Effector memory CD4-positive, alpha-beta T cell (primary cell): ENCODE measurements at places on chromosomes 2 and 18.

DNA sequence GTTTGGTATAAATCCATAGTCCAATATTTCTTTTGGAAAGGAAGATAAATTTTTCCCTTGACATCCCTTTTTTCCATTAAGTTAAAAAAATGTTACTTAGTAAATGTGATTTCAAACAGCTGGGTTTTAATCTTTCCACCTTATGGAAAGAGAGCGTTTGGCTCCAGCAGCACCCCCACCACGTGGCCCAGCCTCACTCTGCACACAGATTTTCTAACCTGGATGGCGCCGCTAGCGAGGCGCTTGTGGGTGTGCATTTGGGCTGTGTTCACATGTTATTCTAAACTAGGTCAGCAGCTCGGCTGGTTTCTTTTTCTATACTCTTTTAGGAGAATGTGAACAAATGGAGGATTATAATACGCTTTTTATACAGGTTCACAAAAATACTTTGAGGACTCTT is 218.0 kb downstream of the LDLRAD4 start:
- peak; percentile 35 for DNase-seq

GRCh38 chr2:9594366-9595054 is 36.3 kb downstream of the YWHAQ start:
- no peak for DNase-seq

- DNase-seq = no peak
Observed at GRCh38 chr2:23379220-23379695, 5.7 kb upstream of the KLHL29 start.

DNA sequence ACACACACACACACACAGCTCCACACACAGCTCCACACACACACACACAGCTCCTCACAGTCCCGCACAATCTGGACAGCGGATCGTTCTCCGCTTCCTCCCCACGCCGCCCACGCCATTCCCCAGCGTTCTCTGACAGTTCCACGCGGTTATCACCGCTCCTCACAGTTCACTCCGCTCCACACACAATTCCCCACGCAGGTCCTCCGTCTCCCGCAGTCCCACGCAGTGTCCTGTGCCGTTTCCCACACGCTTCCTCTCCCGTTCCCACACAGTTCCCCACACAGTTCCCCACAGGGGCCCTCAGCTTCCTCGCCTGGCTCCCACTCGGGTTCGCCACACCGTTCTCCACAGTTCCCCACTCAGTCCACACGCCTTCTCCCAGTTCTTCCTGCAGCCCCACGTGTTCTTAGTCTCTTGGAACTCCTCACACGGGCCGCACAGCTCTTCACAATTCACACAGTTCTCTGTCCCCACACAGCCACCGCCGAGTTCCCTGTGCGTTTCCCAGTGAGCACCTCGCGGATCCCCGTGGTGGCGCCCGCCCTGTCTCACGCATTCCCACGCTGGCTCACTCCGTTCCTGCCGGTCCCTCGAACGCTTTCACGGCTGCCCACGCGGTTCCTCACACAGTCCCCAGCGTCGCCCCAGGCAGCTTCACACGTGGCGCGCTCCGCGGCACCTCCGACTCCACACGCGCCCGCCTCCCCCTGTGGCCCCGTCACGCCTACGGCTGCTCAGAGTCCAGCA is 38.4 kb downstream of the KIF1A start:
- DNase-seq = no peak

- no peak for DNase-seq
Observed at GRCh38 chr2:96759548-96759947, 1.2 kb upstream of the CNNM4 start.

GRCh38 chr2:219451661-219452360 is 17.2 kb downstream of the SPEG start:
- no peak for DNase-seq

DNA sequence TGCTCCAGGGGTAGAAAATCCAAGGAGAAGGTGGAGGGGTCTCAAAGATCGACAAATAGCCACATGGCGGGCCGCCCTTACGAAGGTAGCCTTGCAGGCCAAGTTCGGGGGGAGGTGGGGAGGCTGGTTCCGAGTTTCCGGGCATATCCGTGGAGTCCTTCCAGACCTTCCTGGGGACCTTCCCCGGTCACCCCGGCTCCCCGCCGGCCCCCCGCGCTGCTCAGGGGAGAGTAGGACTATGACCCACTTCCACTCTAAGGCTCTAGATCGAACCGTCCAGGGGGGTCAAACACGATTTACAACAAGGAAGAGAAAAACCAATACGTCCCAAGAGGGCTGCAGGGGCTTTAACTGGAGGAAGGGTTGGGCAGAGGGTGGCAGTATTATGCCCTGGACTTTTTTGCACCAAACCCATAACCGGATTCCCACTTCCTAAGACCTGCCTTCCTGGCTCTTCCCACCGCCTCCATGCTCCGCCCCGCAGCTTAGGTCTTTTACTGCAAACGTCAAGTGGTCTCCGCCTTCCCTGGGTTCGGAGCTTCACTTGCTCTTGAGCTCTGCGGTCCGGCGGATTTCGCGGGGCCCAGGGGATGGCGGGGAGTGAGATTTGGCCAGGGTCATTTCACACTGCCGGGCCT is 779 bp upstream of the LYPD6 start:
- no peak for DNase-seq

- no peak for DNase-seq
Observed at GRCh38 chr2:15357922-15358321, 203.2 kb downstream of the NBAS start.

- DNase-seq = no peak
Observed at GRCh38 chr2:40487602-40488001, 35.7 kb upstream of the SLC8A1 start.

DNA sequence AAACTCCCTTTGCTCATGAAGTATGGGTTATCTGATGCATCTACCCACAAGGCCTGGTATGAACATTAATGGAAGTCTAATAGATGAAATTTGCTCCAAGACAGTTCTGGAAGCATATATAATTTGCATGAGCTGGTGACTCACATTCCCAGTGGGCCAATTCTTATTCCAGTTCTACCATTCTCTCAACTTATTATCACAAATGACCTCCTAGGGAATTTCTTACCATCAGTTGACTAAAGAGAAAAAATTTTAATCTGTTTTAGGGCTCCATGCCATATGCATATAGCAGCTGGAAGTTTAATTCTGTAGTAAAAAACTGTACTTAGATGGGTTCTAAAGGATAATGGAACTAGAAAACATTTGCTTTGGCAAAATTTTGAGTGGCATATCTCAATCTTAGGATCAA is 165.2 kb upstream of the COL3A1 start:
- no peak for DNase-seq

DNA sequence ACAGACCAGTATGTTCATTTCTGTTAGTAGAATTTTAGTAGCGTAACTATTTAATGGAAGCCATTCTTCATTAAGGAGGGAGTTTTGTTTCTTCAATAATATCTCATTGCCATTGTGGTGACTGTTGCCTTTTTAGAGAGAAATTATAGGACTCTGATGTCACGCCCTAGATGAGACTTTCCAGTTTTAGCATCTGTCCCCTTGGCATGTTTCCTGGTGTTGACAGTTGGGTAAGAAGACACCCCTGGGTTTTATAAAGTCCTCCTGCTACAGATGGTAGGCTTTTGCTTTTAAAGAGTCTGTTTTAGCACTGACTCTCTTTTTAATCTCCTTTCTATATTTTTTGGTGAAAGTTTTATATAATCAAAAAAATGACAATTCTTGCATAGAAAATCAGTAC is 41.9 kb downstream of the KCNJ3 start:
- DNase-seq = no peak

- no peak for DNase-seq
Observed at GRCh38 chr2:171578127-171578803, 56.0 kb downstream of the CYBRD1 start.

DNA sequence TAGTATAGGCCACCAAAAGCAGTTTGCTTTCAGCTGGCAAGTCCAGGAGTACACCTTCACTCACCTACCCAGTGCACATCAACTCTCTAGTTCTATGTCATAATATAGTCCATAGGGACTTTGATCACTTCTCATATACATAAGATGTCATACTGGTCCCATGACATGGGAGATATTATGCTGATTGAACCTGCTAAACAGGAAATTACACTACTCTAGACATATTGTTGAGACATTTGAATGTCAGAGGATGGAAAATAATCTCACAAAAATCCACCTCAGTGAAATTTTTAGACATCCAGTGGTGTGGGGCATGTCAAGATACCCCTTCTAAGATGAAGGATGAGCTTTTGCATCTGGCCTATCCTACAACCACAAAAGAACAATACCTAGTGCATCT is 322.5 kb downstream of the EN1 start:
- DNase-seq = no peak

- no peak for DNase-seq
Observed at GRCh38 chr18:45488645-45489044, 126.6 kb upstream of the SLC14A2 start.

- DNase-seq = no peak
Observed at GRCh38 chr2:175207741-175208438, 26.4 kb upstream of the ATP5MC3 start.

- DNase-seq = no peak
Observed at GRCh38 chr18:29823671-29824070, 1218.9 kb downstream of the DSC3 start.

DNA sequence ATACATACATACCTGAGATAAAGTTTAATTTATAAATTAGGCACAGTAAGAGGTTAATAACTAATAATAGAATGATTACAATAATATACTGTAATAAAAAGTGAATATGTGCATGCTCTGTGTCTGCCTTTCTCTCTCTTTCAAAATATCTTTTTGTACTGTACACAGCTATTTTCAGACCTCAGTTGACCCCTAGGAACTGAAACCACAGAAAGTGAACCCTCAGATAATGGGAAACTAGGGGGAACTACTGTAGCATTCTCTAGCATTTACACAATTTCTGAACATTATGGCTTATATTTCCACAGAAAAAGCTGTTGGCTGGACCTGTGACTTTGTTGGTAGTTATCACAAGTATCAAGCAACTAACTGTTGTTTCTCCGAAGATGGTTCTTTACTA is 25.9 kb downstream of the WDR75 start:
- DNase-seq = no peak

DNA sequence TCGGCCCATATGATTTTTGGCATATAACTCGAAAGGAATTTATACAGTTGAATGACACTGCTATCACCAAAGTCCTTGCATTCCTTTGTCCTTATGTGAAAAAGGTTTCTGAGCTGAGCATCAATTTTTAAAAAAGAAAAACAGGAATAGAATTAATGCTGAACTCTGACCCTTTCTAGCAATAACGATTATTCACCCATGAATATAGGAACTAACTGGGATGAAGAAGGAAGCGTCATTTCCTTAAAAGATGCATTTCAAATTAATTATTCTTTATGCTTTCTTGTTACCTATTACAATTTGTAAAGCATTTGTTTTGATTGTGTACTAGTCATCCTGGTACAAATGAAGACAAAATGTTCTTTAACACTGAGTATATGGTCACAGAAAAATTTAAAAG is 19.3 kb downstream of the TMEM247 start:
- DNase-seq = no peak

DNA sequence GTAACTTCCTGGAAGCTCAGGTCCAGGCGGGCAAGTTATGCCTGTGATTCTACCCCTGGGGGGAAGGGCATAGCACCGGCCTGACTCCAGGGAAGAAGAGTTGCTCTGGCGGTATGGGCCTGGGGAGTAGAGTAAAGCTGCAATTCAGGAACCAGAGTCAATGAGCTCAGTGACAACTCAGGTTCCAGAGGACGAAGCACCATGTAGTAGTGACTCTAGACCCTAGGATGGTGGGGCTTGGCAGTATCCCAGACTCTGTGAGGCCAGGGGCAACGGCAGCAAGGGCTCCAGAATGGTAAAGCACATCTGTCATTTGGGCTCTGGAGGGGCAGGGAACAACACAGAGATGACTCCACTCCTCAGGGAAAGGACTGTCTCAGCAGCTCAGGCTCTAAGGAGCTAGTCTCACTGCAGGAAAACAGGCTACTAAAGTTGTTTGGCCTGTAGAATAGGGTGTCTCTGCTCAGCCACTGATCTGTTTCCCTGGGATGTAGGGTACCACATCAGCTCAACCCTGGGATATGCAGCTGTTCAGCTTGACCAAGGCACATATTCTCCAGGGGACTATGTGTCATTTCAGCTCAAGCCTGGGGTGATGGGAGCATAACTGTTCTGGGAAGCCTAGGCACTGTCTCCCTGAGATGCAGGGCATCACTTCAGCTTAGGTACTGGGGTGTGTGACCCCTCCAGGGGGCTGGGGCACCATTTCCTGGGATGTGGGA is 36.2 kb upstream of the RHOB start:
- DNase-seq = no peak

- no peak for DNase-seq
Observed at GRCh38 chr2:149648282-149649030, 60.9 kb upstream of the MMADHC start.

DNA sequence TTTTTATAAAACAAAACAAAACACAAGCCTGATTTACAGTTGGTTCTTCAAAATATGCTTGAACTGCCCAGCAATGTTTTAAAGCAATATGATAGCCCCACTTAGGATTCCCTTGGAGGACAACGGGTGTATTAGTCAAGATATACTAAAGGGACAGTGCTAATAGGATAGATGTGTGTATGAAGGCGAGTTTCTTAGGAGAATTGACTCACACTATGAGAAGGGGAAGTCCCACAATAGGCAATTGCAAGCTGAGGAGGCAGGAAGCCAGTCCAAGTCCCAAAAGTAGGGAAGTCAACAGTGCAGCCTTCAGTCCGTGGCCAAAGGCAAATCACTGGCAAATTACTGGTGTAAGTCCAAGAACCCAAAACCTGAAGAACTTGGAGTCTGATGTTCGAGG is 167.9 kb downstream of the CBLN2 start:
- no peak for DNase-seq

DNA sequence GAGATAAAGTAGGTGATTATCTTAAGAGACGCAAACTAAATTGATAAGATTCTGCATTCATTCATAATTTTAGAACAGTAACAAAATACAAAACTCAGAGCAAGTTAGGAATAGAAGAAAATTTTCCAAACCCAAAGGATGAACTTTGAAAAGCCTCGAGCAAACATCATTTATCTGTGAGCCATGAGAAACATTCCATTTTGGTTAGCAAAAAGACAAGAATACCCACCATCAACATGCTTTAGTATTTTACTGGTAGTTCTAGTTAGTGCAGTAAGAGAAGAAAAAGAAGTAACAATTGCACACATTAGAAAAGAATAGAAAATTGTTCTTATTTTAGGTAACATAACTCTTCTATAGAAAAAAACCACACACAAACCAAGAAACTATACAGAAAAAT is 291.3 kb upstream of the TCF4 start:
- no peak for DNase-seq

GRCh38 chr18:75475228-75475627 is 47.7 kb upstream of the SMIM21 start:
- no peak for DNase-seq

DNA sequence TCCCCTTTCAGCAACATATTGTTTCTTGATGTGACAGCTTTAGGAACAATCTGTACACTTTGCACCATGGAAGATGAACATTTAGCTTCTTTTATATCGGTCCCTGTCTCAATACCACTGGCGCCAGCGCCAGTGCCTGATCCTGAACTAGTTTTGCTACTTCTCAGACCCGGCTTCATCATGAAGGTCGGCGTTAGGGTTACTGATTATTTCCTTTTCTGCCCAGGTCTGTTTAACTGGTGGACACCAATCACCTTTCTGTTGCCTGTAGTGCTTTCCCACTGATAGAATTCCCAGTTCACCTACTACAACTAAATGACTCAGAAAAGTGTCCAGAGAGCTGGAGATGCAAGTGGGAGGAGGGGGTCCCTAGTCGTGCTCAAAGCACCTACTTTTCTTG is 99.5 kb downstream of the MYCN start:
- DNase-seq = no peak

GRCh38 chr2:20609349-20609994 is 41.4 kb downstream of the HS1BP3 start:
- DNase-seq = no peak
